Nucleus accumbens (tissue), 56 donors: ENCODE measurements at places on chromosomes 4 and X.

- no peak for DNase-seq
Measured at GRCh38 chrX:96692454-96692853, 7.8 kb downstream of the DIAPH2 start.

DNA sequence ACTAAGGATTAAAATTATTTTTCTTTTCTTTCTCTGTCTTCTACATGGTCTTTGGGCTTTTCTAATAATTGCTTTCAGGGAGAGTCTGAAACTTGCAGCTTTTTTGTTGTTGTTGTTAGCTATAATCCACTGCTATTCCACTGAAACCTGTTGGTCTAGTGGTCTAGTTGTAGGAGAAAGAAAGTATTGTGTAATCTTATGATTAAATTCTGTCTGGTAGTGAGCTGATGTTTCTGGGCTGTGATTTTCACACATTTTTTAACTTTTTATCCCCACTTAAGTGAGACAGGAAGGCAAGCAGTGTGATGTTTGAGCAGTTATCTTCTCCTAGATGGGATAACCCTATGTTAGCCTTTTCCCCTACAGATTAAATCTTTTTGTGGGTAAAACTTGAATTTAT lies 825.2 kb downstream of the PCDH7 start:
- no peak for DNase-seq

DNA sequence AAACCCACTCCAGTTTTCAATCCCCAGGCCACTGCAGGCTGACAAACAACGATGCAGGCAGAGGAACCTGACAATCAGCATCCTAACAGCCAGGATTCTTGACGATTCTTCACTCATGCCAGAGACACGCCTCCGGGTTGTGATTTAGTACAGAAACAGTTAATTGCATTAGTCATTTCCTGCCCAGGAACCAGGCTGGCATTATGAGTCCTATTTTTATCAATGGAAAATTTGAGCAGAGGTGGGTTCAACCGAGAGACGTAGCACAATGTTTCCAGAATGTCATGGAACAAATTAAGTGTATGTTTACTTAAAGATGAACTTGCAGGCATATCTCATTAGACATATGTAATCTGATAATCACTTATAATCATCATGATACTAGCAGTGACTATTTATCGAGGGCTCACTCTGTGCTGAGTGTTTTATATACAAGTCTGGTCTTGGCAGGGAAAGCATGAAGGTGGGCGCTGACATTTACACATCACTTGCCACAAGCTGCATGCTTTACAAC lies 159.7 kb downstream of the NSUN7 start:
- DNase-seq: no peak

- DNase-seq: no peak
Measured at GRCh38 chr4:152591396-152591795, 55.5 kb upstream of the FBXW7 start.

- DNase-seq: no peak
Measured at GRCh38 chrX:38305971-38306370, 21.3 kb downstream of the RPGR start.

GRCh38 chr4:176492646-176493302 lies 173.0 kb downstream of the SPCS3 start:
- no peak for DNase-seq

- DNase-seq: no peak
Measured at GRCh38 chr4:68183417-68183816, 53.7 kb upstream of the TMPRSS11F start.

- no peak for DNase-seq
Measured at GRCh38 chr4:188854436-188854835, 715.2 kb downstream of the TRIML1 start.
